ENCODE measurements at places on chromosomes 16 and 17.
A peak's percentile ranks its signal among the peaks of the same experiment; 100 is the strongest.

DNA sequence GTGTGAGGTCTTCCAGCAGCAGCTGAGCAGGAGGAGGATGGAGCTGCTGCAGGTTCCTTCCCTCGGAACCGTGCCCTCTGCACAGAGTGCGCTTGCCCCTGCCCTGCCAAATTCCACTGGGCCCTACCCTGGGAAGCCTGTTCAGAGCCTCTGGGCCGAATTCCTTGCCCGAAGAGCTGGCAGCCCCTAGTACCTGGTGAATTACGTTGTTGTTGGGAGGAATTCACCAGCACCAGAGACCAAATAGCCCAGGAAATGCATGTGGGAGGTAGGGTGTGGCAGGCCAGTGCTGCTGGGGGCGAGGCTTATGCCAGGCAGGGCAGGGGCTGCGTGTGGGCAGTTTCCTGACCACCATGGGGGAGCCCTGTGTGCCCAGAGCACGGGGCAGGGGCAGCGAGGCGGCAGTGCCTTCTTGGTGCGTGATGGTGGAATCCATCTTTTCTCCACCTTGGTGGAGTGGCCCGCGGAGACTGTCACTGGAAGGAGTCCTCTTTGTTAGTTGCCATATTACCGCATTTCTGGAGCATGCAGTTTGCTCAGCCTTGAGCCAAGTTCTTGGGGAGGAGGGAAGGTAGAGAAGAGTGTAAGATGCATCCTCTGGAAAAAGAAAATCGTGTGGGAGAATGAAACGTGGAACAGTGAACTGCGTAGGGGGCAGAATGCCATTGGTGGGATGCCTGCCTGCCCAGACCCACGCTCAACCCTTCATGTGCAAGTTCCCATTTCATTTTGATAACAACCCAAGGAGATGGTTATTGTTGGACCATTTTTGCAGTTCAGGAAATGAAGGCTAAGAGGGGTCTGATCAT lies 2.3 kb downstream of the MRC2 start:
- no peak for DNase-seq

- no peak for DNase-seq
Observed at GRCh38 chr17:74326506-74326905, 480 bp downstream of the KIF19 start.

- no peak for DNase-seq
Observed at GRCh38 chr16:5046914-5047313, 13.2 kb upstream of the NAGPA start.

GRCh38 chr16:85354686-85355514 lies 242.6 kb upstream of the CIBAR2 start:
- no peak for DNase-seq

DNA sequence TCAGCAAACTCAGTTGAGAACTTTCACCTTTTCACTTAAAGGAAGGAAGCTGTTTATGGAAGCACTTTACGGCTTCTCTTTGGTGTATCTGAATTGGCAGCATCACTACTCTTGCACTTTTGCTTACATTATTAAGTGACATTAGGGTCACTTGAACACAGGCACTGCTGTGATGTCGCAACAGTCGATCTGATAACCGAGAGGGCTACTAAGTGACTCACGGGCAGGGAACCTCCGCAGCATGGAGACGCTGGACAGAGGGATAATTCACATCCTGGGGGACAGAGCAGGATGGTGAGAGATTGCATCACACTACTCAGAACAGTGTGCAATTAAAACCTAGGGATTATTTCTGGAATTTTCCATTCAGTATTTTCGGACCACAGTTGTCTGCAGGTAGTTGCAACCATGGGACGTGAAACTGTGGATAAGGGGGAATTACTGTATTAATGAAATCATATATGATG lies 56.5 kb downstream of the DNAH2 start:
- no peak for DNase-seq

DNA sequence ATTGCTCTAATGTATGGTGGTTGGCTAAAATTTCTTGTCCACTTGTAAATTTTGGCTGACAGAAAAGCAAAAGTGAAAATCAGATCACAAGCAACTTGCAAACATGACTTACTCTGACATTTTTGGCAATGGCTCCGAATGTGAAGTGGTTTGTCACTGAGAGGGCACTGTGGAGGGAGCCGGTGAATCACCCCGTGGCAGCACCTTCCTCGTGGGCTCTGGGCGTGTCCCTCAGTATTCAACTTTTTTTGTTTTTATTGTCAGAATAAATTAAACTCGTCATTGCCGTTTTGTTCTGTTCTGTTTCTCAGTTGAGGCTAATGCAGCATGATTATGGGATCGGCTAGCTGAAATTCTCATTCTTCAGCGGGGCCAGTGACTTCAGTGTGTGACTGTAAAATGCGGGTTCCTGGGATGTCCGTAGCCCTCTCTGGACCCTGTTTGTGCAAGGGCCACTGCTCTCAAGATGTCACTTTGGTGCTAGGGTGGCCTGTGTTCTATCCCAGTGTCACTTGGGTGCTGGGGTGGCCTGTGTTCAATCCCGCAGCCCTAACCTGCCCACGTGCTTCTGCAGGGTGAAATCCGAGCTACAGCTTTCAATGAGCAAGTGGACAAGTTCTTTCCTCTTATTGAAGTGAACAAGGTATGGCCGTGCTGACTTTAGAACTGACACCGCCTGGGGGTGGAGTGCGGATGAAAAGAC lies 48.8 kb downstream of the RPA1 start:
- no peak for DNase-seq

DNA sequence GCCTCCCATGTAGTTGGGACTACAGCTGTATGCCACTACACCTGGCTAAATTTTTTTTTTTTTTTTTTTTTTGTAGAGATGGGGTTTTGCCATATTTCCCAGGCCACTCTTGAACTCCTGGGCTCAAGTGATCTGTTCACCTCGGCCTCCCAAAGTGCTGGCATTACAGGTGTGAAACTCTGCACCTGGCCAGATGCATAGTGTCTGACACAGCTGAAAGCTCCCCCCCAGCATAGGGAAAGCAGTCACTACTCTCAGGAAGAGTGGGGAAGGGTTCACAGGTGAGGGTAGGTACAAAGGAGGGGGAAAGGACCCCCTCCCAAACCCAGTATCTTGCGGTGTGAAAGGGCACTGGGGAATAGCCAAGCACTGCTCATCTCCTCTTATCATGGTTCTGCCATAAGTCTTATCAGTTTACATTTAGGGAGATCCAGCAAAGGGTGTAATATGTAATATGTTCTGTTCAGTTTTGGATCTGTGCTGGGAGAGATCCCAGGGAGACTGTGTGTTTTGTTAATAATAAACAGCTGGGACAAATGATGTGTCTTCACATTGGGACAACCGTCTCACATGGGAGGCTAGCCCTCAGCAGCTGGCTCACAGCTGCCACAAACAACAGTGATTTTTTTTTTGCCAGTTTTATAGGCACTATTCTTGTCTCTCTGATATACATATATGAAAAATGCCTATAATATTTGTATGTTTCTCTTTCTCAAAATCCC lies 6.8 kb upstream of the CAVIN1 start:
- no peak for DNase-seq

- DNase-seq: no peak
Observed at GRCh38 chr17:28252436-28252835, 66.6 kb upstream of the TMEM97 start.

DNA sequence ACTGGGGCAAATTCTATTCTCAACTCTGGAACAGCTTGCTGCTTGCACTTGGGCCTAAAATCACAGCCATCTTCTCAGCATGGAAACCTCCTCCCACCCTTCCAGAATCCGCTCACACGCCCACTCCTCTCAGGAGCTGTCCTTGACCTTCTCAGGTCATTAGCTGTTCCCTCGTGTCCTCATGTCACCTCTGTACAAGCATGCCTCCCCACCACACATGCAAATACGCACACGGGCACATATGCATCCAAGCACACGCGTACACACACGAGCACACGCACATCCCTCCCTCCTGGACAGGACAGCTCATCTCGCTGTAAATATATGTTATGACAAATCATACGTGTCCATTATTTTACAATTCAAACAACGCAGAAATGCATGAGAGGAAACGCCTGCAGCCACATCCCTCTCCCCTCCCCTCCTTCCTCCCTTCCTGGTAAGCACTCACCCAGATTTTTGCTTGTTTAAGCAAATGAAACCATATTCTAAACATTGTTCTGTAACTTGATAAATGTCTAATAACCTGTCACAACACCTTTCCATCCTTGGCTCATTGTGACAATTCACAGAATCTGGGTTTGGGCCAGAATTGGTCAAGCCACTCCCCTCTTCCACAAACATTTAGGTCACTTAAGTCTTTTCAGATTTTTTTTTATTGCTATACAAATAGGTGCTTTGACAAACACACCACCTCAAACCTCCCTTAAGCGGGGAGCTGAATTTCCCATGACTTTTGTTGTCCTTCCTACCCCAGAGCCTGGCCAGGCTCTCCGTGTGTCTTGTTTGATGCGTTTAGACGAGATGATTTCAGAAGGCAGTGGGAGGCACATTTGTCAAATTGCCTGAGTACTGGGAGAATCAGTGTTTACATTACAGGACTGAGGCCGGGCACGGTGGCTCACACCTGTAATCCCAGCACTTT lies 41.7 kb downstream of the DNAH17 start:
- no peak for DNase-seq

- no peak for DNase-seq
Observed at GRCh38 chr16:57310801-57311200, 26.3 kb upstream of the PLLP start.

- DNase-seq: no peak
Observed at GRCh38 chr16:84507011-84507982, 2.8 kb upstream of the MEAK7 start.

GRCh38 chr17:49603238-49603637 lies 27.6 kb downstream of the NXPH3 start:
- no peak for DNase-seq

DNA sequence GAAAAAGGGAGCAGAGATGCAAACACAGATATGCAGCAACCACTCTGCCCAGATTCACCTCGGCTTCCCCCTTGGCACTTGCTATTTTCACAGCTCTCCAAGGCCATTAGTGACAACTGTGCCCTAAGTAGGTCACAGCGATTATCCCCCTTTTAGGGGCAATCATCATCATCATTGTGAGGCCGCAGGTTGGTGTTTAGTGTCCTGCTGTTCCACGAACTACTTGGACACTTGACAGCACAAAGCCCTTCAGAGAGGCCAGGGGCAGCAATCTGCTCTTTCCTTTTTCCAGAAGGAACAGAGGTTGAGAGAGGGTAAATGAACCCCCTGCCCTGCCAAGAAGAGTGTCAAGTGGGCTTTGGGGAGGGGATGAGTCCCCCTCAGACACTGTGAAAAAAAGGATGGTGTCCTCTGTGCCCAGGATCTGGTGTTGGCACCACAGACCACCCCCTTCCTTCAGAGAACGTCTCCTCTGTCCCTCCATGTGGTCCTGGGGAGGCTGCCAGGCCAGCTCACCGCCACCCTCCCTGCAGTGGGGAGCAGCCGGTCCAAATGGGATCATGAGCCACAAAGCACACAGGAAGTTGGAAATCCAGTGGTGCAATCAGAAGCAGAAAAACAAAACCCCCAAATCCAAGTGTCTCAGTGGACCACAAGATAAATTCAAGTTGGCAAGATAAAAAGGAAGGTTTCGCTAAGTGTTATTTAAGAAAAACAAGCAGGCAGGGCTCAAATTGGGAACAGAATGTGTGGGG lies 78.4 kb upstream of the MED9 start:
- DNase-seq: no peak

DNA sequence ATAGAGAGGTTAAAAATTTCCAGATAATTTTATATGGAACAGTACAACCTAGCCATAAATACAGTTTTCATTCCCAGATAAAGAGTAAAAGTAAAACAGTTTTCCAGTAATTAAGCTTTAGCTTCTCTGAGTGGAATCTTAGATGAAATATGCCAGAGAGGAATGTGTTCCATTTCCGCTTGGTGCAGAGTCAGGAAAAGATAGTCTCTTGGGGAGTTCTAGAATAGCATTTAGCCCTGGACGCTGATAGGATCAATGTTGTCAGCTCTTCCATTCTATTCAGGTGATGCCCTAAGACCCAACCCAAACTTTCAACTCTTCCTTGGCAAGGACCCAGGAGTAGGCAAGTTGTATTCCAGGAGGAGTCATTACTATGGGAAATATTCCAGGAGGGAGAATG lies 30.9 kb upstream of the ABCA3 start:
- DNase-seq: no peak

- no peak for DNase-seq
Observed at GRCh38 chr16:72985995-72986394, 61.9 kb downstream of the ZFHX3 start.

- DNase-seq: no peak
Observed at GRCh38 chr16:11632455-11632939, 35.8 kb upstream of the SNN start.

DNA sequence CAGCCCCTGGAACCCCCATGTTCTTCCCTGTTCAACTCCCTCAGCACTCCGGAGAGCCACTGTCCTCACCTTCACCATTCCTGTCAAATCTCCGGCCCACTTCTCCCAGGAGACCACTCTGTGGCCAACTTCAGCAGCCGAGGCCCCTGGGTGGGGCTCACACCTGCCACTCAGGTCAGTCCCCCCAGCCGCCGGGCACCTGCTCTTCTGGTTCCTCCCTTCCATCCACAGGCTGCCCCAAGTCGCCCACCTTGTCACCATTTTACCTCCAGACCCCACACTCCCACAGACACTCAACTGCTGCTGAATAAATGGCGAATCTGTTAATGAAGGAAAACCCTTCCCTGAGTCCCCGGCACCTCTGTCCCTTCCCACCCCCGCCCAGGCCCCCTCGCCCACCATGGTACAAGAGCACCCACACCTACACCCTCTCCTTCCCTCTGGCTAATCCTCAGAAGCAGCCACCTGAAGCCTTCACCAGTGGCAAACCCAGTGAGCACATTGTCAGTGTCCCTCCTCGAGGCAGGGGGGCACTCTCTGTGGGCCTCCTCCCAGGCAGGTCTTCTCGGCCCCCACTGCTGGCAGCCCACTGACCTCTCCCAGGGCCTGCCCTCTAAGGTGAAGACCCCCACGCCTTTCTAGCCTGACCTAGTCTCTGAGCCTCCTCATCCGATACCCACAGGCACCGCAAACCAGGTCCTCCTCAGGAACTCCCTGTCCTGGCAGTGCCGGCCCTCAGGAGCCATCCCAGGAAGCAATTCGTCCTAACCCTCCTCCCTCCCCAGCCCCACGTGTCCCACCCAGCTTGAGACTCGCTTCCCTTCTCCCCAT lies 8.2 kb downstream of the CANT1 start:
- DNase-seq: no peak

GRCh38 chr17:12974005-12974531 lies 43.8 kb downstream of the ELAC2 start:
- DNase-seq: no peak

- DNase-seq: no peak
Observed at GRCh38 chr16:21336231-21336630, 58.1 kb upstream of the CRYM start.

GRCh38 chr17:80940171-80941123 lies 51.2 kb upstream of the CHMP6 start:
- peak; percentile 52 for DNase-seq

- DNase-seq: no peak
Observed at GRCh38 chr17:81012574-81013447, 21.2 kb downstream of the CHMP6 start.

GRCh38 chr17:52036416-52036815 lies 122.1 kb downstream of the CA10 start:
- no peak for DNase-seq

DNA sequence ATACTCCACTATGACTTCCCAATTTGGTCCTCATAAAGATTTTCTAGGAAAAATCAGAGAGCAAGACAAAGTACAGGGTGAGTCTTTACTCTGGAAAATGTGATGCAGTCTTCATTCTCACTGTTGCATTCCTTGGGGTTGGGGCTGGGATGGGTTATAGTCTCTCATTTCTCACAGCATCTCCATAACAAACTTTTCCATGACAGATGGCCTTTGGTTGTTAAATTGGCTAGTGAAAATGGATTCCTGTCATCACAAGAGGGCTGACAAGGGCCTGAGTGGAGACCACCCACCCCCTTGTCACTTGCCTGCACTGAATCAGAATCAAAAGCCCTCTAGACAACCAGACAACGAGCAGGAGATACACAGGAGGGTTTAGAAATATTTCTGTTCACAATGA lies 174.6 kb downstream of the AATF start:
- no peak for DNase-seq

All from NAMALWA (cell line).